Vagina (tissue), 2 donors: ENCODE measurements at places on chromosomes 4 and X.

- no peak for DNase-seq
Measured at GRCh38 chr4:56317749-56318148, 69.5 kb downstream of the AASDH start.

GRCh38 chrX:47572773-47573340 is 9.4 kb upstream of the TIMP1 start:
- DNase-seq, result no peak

GRCh38 chr4:3478446-3479357 is 15.6 kb downstream of the DOK7 start:
- no peak for DNase-seq

DNA sequence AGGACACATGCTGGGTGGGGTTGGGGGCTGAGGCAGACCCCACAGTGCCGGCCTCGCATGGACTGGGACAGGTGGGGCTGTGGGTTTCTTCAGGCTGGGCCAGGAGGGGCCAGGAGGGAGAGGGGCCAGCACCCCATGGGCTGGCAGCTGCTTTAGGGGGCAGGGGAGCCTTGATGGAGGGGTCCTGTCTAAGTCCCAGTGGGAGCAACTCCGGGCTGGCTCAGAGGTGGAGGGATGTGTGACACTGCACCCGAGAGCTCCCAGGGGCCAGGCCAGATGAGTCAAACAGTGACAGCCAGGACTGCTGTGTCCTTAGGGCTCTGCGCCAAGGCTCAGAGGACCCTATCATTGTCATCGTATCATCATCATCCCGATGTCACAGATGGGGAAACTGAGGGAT is 4.4 kb upstream of the ABLIM2 start:
- DNase-seq, result no peak

- no peak for DNase-seq
Measured at GRCh38 chr4:24930151-24930550, 17.3 kb upstream of the CCDC149 start.

DNA sequence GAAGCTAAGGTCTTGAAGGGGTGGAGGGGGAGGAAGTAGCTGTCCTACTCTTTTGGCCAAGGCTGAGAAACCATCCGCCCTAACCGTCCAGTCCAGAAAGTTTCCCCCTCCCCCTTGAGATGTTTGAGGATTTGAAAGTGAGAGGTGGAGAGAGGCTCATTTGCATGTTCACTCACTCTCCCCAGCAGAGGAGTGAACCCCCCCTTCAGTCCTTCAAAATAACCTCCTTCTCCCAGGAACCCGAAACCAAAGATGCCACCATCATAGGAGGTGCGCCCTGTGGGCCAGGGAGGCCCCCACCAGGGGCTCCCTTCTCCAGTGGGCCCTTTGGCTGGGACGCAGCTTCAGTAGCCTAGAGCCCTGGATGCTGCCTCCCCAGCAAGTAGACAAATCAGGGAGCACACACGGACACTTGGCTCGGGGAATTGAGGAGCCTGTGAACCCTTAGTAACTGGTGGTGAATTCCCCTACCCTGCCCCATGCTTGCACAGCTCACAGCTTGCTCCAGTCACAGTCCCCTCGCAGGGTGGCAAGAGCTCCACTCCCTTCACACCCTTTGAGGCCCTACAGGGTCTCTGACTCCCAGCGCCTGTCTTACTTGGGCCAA is 25.6 kb downstream of the ELF4 start:
- DNase-seq, result no peak

DNA sequence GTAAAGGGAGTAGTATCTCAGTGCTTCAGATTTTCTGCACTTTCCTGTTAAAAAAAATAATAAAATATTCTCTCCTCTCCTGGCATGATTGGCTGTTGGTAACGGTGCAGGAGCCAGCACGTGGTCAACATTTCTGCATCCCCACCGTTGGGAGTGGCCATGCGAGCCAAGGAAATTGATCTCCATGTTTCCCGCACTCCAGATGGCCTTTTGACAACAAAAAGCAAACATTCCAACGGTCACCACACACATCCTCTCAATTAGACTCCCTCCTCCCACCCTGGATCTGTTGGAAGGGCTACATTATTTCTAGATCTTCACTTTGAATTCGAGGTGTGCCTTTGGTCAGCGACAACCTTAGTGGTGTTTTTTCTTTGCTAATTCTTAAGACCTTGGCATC is 45.0 kb downstream of the STK32B start:
- no peak for DNase-seq

GRCh38 chr4:110742143-110742542 is 119.3 kb upstream of the PITX2 start:
- DNase-seq, result no peak

DNA sequence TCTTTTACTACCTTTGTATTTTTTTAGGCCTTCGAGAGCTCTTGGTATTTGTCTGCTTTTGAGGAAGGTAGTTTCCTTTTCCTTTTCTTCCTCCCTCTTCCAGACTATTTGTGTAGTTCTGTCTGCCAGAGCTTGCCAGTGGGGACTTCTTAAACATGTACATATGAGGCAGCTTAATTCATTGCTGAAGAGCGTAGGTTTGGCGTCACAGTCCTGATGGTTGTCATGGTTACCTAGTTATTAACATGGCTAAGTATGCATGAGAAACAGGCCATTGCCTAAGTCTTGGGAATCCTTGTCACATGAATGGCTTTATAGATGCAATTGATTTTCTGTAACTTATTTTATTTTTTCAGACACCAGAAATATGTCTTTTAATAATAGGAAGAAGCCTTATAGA is 48.5 kb upstream of the ARMCX2 start:
- DNase-seq, result no peak
